ENCODE measurements at places on chromosomes 4 and X. TPM values are rescaled to one million over a fixed set of nuclear protein-coding genes. Genes with fewer than 3 reads are reported as not detected.

DNA sequence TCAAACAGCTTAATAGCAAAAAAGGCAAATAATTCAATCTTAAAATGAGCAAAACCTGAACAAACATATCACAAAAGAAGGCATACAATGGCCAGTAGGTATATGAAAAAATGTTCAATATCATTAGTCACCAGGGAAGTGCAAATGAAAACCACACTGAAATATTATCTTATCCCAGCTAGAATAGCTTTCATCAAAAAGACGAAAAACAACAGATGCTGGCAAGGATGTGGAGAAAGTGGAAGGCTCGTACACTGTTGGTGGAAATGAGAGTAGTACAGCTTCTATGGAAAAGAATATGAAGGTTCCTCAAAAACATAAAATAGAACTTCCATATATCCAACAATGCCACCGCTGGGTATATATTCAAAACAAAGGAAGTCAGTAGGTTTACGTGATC, 29.3 kb upstream of the ANXA10 start:
- DNase-seq: no peak

DNA sequence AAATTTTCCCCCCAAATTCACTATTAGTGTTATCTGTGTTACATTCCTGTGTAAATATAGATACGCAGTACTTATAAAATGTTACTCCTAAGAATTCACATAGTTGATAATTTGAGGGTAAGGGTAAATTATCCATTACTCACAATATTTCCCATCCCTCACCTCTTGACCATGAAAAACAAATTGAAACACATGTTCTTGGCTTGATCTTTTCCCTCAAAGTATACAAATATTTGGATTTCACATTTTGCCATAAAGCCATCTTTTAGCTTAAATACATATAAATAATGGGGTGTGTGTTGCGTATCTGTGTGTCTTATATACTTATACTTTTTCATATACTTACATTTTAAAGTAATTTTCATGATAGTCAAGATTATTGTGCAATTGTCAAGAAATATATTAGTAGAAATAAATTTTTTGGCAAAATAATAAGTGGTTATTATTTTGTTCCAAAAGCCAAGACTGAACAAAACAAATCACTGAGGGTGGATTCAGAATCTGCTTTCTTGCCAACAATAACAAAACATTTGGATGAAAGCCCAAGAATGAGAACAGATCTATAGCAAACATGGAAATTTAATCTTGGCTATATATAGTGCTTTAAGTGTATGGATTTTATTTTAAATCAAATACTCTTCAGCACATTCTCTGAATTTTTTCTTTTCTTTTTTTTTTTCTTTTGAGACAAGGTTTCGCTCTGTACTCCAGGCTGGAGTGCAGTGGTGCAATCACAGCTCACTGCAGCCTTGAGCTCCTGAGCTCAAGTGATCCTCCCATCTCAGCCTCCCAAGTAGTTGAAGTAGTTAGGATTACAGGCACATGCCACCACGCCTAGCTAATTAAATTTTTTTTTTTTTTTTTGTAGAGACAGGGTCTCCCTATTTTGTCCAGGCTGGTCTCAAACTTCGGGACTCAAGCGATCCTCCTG, 48.5 kb upstream of the PRSS48 start:
- no peak for DNase-seq

DNA sequence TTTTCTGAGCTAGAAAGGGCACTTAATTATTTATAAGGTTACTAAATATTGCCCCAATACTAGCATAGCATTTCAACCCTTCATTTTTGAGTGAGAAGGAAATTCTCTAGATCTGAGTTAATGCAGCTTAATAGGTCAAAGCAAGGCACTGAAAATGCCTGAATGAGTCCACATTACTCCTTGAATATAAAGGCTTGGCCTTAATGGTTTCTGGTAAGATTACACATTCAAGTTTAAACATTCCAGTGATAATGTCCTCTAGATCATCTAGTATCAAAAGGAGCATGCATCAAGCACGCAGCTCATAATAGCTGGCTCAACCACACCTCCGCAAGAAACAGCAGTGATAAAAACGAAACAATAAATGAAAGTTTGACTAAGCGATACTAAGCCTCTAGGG, 87.5 kb downstream of the SPANXN3 start:
- DNase-seq: no peak

GRCh38 chrX:7841084-7841805, 1.7 kb upstream of the VCX start:
- no peak for DNase-seq

DNA sequence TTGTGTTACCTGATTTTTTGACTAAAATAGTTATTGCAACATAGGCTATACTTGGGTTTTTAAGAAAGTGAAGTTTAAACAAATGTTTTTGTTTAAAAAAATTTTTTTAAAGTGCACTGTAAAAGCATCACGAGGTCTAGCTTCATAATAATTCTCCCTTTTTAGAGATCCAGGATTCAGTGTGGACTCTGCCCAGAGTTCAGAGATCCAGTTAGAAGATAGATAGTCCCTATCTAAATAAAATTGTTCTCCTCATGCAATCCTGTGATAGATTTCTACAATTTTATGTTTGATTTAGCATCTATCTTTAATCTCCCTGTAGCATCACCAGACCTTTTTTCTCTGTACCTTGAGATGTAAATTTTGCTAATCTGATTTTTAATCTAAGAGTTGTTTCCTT, 85.5 kb upstream of the HPGD start:
- DNase-seq: no peak

DNA sequence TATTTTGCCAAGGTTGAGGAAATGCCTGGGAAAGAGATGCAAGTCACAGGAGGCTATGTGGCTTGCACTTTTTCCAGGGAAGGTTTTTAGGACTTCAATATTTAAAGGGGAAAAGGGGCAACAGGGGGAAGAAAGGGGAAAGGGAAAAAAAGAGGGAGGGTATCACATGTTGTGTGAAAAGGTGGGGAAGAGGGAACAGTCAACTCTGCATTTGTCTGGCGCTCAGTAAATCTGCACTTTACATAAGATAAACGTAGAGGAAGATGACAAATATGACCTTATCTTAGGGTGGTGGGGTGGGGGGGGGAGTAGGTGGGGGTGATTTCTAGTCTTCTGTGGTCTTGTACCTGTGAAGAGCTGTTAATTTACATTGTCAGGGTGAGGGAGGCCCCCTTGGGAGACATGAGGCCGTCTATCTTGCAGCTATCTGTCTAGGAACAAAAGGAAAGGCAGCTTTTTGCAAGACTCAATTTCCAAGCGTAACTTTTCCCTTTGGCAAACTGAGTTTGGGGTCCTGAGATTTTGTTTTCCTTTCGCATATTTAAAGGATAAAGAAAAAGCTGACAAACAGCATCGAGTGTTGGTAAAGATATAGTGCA, 71.5 kb upstream of the UCP1 start:
- no peak for DNase-seq

GRCh38 chr4:53920116-53920515, 144.3 kb downstream of the CHIC2 start:
- DNase-seq: no peak

DNA sequence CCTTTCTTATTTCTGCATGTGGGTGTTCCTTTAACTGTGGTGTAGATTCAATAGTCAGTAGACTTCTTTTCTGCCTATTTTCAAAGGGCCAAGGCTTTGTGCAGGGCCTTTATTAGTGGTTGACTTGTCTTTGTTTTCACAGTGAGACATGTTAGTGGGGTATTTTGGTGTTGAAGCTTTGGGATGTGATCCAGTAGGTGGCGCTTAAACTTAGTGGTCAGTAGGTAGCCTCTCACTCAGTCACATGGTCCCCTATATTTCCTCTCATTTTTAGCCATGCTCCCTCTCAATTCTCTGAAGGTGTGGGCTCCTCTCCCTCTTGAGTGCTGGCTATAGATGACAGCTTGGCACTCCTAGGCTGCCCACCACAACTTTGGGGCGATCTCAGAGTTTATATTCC, 23.4 kb upstream of the SLC10A7 start:
- no peak for DNase-seq

DNA sequence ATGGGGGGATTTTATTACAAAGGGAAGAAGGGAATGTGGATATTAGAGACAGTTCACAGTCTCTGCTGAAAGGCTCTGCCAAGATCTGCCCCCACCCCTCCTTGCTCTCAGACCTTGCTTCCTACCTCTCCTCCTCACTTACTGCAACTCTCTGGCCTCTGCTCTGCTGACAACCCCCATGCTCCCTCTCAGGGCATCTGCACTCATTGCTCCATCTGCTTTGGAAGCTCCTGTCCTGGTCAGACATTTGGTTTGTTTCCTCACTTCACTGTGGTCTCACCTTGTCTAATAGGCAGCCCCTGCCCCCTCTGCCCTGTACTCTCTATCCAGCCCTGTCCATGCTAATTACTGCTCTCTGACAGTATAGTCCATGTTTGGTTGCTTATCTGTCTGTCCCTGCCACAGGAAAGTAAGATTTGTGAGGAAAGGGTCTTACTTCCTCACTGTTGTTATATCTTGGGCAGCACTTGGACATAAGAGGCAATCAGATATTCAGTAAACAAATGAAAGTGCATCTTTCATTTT, 189.3 kb downstream of the PTTG2 start:
- no peak for DNase-seq

- DNase-seq: no peak
Measured at GRCh38 chr4:152684007-152684406, 4.2 kb upstream of the TMEM154 start.

- no peak for DNase-seq
Measured at GRCh38 chrX:117743469-117744251, 372.9 kb downstream of the KLHL13 start.

GRCh38 chrX:57573754-57574153, 18.1 kb upstream of the ZXDB start:
- no peak for DNase-seq

DNA sequence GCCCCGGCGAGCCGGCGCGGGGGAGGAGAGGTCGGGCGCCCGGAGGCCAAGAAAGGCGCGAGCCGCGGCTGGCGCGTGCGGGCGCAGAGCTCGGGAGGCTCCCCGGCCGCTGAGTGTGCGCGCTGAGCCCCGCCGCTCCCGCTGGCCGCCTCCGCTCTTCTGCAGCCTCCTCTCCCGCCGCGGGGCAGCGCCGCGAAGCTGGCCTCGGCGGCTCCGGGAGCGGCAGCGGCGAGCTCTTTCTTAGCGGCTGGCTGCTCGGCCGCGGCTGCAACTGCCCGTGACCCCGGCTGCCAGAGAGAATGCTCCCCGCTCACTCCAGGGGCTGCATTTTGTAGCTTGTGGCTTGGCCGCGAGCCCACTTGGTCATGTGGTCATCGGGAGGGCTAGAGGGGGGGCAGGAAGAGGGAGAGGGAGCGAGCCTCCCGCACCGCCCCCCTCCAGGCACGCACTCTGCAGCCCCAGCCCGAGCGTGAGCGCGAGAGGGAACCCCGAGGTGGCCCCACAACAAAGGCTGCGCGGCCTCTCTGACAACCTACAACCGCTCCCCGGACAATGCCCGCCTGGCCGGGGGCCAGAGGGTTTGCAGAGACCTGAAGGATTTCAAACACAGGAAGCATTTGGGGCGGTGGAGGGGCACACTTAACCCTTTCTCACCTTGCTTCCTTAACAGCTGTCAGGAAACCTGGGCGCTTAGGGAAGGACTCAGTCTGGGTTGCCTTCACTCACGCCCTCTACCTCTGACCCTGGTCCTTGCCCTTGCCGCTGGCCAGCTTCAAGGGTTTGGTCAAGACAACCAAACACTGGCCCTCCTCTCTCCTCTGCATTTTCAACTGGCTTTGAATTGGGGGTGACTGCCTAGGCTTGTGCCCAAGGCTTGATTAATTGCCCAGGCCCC, at the start of gene APLN:
Gene APLN (minus strand): TSS at position 305 of the 895 bp plus-strand sequence. CDS start 326 bp downstream, outside the sequence.
- DNase-seq: no peak

- DNase-seq: no peak
Measured at GRCh38 chrX:78119521-78120227, 15.6 kb downstream of the PGK1 start.

GRCh38 chrX:115259238-115259875, 25.5 kb upstream of the LRCH2 start:
- no peak for DNase-seq

DNA sequence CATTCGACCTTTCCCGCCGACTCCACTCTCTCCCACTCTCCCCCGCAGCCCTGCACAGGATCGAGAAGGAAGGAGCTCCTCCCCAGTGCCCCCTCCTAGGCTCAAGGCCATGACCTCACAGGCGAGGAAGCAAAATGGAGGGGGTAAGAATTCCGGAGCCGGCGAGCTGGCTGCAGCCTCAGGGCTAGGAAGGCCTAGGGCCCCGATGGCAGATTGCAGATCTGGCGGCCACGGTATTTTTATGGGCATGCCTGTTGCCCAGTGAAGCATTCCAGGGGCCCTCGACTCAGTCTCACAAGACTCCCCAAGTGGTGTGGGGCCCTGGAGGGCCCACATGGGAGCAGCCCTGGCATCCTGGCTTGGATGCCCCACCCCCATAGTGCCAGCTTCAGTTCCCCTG, 942 bp upstream of the L1CAM start:
- DNase-seq: no peak

- DNase-seq: no peak
Measured at GRCh38 chrX:147646949-147647723, 264.6 kb upstream of the FMR1 start.

DNA sequence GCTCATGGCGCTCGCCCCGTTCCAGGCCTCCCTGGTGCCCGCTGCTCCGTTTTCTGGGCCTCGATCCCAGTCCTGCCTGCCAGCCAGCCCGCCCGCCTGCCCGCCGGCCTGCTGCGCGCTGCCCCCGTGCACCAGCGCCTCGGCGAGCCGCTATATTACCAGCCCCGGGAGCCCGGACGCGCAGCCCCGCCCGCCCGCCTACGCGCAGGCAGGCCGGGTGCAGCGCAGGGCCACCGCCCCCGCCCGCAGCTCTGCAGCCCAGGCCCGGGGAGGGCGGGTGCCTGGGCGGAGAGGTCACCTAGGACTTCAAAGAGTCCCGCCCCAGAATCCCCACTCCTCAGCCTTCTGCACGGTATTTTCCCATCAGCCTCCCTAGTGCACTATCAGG, at the start of gene MAOB:
Gene MAOB (minus strand): TSS at position 157 of the 388 bp plus-strand sequence. CDS start 151 bp downstream, at position 6.
- DNase-seq: no peak

GRCh38 chr4:40938337-40938736, 188.6 kb downstream of the NSUN7 start:
- DNase-seq: no peak

- no peak for DNase-seq
Measured at GRCh38 chr4:54318904-54319303, 89.8 kb downstream of the PDGFRA start.

- DNase-seq: no peak
Measured at GRCh38 chrX:104921584-104922205, 298.8 kb downstream of the TEX13A start.

The STAG2 gene
- polyA plus RNA-seq: 64.0 TPM

The FRMPD4 gene
- not detected for polyA plus RNA-seq

The IBSP gene
- not detected for polyA plus RNA-seq

The TMSB15A gene
- not detected for polyA plus RNA-seq

The PITX2 gene
- polyA plus RNA-seq: not detected

The CDS1 gene
- polyA plus RNA-seq: not detected

The SRPX2 gene
- not detected for polyA plus RNA-seq

The VAMP7 gene
- 64.9 TPM for polyA plus RNA-seq

The GUCY1A1 gene
- not detected for polyA plus RNA-seq

The DGKK gene
- 0.09 TPM for polyA plus RNA-seq

The FRMD7 gene
- not detected for polyA plus RNA-seq

All from naive thymus-derived CD8-positive, alpha-beta T cell (primary cell).